ENCODE measurements at places on chromosomes 13 and 19. TPM values are rescaled to one million over a fixed set of nuclear protein-coding genes. Genes with fewer than 3 reads are reported as not detected.

Gene LAMP1
- total RNA-seq, result 55.3 TPM

DNA sequence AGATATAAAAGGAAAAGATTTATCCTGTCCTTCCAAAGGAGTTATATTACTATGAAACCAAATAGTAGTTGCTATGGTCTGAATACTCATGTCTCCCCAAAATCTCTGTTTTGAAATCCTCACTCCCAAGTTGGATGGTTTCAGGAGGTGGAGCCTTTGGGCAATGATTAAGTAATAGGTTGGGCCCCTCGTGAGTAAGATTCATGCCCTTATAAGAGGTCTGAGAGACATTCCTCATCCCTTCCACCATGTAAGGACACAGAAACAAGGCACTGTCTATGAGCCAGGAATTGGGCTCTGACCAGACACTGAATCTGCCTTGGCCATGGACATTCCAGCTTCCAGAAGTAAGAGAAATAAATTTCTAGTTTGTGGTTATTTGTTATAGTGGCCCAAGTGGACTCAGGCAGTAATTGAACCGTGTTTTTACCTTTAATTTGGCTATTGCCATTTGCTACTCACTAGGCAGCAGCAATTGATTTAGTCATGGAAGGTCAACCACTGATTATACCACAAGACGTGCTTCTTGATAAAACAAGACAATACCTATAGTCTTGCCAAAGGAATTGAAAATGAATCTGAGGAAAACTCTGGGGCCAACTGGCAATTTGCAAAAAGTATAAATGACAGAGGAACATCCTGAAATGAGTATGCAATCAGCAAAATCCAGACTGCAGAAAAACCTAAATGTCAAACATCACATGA is 717.4 kb upstream of the SPRY2 start:
- H3K27me3 ChIP-seq, result no peaks in the 10 kb centered on the region
- H3K27ac ChIP-seq, result no peak overlapping the region
- no peaks in the 10 kb centered on the region for H3K4me1 ChIP-seq
- DNase-seq, result no peak

GRCh38 chr19:48961051-48961649 is 4.0 kb upstream of the FTL start:
- peak overlapping the region; percentile 45 for H3K27ac ChIP-seq
- peaks cover 54% of the 10 kb centered on the region for H3K36me3 ChIP-seq
- H3K4me3 ChIP-seq, result peak overlapping the region; percentile 18
- DNase-seq, result no peak

DNA sequence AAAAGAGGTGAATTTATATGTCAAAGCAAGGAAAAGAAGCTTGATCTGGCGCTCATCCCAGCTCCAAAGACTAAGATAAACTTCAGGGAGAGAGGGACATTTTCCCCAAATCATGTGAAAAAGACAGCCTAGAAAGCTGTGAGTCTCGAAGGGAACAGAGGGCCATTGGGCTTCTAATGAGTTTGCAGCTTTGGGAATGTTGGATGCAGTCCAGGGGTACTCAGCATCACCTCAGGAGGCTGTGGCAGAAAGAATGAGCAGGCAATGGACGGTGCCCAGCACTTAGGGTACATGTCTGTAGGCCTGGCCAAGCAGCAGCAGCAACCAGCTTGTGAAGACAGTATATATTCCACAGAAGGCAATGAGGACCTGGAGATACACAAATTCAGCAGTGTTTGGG is 25.7 kb upstream of the WASF3 start:
- H3K36me3 ChIP-seq, result no peaks in the 10 kb centered on the region
- H3K27ac ChIP-seq, result no peak overlapping the region
- no peak overlapping the region for H3K4me3 ChIP-seq
- H3K27me3 ChIP-seq, result peaks cover 3% of the 10 kb centered on the region

- no peaks in the 10 kb centered on the region for H3K4me1 ChIP-seq
- H3K27ac ChIP-seq, result no peak overlapping the region
- H3K36me3 ChIP-seq, result no peaks in the 10 kb centered on the region
- H3K4me3 ChIP-seq, result no peak overlapping the region
- no peaks in the 10 kb centered on the region for H3K27me3 ChIP-seq
- no peak for DNase-seq
Observed at GRCh38 chr13:83618966-83619365, 263.3 kb downstream of the SLITRK1 start.

DNA sequence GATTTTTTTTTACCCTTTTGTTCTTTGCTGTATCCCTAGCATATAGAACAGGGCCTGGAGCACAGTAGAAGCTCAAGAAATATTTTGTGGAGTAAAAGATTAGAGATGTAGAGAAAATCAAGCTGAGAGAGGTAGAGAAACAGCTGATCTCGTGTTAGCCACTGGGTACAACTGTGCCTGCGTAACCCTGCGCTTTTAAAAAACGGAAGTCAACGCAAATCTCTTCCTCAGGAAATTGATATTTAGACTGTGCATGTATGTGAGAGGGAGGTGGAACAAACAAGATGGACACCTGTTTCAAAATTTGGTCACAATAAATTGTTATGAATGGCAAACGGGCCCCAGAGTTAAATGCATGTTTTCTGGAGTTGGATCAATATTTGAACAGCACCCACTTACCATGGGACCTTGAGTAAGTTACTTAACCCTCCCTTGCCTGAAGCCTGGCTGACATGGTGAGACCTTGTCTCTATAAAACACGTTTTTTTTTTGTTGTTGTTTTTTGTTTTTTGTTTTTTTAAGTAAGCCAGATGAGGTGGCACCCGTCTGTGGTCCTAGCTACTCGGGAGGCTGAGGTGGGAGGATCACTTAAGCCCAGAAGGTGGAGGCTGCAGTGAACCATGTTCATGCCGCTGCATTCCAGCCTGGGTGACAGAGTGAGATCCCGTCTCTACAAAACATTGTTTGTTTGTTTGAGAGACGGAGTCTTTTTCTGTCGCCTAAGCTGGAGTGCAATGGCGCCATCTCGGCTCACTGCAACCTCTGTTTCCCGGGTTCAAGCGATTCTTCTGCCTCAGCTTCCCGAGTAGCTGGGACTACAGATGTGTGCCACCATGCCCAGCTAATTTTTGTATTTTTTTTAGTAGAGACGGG is 3.3 kb upstream of the EPOR start:
- DNase-seq, result no peak
- H3K4me3 ChIP-seq, result no peak overlapping the region
- peaks cover 14% of the 10 kb centered on the region for H3K27me3 ChIP-seq
- H3K27ac ChIP-seq, result no peak overlapping the region
- no peaks in the 10 kb centered on the region for H3K36me3 ChIP-seq
- H3K4me1 ChIP-seq, result peaks cover 9% of the 10 kb centered on the region

DNA sequence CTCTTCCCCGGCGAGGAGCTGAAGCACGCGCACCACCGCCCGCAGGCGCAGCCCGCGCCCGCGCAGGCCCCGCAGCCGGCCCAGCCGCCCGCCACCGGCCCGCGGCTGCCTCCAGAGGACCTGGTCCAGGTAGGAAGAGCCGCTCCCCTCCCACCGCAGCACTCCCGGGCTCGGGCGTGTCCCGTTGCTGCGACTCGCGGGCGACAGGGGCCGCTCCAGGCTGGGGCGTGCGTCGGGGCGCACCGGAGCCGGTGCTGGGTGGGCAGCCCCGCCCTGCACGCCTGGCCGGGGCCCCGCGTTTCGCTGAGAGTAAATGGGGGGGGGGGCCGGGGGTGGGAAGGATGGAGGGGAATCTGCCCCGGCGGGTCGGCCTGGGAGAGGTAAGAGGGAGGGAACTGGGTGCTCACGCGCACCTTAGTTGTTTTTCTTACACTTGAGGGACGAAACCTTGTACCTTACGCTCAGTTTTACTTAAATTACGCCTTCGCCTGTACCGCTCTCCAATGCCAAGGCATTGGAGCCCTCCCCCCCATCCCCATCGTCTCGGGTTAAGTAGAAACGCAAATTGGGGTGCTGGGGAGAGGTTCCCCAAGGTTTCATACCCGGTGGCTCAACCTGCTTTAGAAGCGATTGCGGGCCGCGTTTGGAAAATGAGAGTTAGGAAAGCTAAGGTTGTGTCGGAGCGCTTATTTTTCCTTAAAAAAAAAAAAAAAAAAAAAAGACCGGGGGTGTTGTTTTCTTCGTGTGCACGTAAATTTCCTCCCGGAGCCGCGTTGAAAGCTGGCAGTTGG is 850 bp downstream of the KLF5 start:
- peaks cover 46% of the 10 kb centered on the region for H3K27me3 ChIP-seq
- DNase-seq, result peak; percentile 87
- H3K4me1 ChIP-seq, result peaks cover 20% of the 10 kb centered on the region
- H3K36me3 ChIP-seq, result no peaks in the 10 kb centered on the region
- peak overlapping the region; percentile 82 for H3K4me3 ChIP-seq
- no peak overlapping the region for H3K27ac ChIP-seq

DNA sequence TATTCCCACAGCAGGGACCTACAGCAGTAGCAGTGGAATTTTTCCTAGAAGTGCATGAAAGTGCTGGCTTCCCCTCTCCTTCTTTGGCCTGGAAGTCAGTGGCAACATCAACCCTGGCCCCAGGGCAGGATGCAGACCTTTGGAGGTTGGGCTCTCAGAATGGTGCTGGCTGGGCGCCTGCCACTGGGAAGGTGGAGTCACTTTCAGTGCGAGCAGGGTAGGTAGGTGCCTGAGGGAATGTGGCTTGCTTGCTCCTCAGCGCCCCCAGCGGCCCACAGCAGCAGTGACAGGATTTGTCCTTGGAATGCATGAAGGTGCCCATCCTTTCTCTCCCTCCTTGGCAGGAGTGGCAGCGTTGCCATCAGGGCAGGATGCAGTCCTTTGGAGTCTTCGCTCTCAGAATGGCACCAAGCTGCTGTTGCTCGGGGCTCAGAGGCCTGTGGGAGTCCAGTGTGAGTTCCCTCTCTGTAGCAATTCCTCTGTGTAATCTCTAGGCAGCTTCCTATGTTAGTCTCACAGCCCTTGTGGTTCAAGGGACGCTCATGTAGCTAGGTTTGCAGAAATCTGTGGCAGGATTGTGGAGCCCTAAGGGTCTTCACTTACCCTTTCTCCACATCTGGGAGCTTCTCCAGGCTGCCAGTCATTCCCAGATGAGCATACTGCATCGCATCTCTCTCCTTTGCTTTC is 354.4 kb upstream of the DACH1 start:
- DNase-seq, result no peak
- H3K4me3 ChIP-seq, result no peak overlapping the region
- no peaks in the 10 kb centered on the region for H3K27me3 ChIP-seq
- H3K36me3 ChIP-seq, result no peaks in the 10 kb centered on the region
- no peaks in the 10 kb centered on the region for H3K4me1 ChIP-seq
- no peak overlapping the region for H3K27ac ChIP-seq

Measured in activated CD4-positive, alpha-beta T cell treated with anti-CD3 and anti-CD28 coated beads, Interleukin-2, amount 10 ng/mL, durations not matched to agents 24 days and 14 days (primary cell).